ENCODE measurements at places on chromosomes 4 and X.

DNA sequence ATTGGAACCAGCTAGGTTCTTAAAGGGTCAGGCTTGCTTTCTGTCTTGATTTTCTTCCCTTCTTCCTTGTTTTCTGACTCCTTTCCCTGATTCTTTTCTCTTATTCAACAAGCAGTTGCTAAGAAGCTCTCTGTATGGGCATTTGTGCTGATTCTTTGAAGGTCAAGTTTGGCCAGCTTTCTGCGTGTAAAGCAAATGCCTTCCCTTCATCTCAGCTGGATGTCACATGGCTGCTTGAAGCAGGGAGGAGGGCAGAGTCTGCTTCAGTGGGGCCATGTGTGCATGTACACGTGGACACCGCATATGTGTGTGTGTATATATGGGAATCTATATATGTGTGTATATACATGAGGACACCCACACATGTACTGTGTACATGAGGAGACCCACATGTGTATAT lies 139.9 kb upstream of the ATP6AP2 start:
- no peak for DNase-seq

DNA sequence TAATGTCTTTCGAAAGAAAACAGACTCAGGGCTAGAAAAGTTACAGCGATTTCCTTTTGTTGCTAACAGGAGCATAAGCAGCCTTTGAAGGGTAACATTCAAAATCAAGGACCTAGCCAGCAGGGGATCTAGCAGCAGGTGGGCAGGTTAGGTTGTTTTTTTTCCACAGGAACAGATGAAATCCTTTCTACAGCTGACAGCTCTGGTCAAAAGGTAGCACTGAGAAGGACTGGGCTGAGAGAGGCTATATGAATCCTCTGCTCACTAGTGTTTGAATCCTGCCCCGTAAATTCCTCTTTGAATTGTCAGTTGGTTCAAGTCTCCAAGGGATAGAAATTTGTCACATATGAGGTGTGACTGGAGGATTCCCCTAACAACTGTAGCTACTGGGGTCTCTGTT lies 188.2 kb downstream of the SH2D1A start:
- DNase-seq = no peak

DNA sequence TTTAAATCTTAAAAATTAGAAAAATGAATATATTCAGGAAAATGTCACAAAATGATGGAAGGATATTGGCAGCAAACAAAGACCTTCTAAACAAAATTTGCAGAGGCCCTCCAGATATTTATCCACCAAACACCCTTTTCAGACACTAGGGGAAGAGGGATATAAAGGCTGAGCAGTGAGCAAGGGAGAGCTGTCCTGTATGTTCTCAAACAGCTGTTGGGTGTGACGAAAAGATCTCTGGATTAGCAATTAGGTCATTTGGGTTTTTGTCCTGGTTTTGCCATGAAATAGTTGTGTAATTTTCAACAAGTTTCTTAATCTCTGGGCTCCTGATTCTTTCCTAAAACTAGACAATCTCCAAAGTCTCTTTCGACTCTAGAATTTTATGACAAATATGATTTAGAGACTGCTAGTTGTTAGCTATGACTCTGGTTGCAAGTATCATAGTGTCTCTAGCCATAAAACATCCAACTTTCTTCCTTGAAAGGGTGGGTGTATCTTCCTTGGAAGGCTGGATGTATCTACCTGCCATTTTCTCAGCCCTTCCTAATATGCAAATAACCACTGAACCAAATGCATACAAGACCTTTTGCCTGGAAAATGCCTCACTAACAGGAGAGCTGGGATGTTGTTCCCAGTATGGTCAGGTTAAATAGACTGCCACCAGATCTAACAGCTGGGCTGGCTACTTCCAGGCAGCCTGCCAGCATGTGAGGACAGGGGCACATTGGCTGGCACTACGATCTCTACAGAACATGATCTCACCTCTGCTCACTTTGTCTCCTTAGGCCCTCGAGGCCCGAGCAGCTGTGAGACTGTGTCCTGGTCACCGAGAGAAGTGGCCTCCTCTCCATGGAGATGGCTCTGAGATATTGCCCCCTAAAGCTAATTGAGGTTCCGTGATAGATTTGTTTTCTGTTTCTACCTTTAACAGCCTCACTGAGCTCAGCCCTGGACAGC lies 225.5 kb upstream of the JADE1 start:
- no peak for DNase-seq

- DNase-seq = no peak
Observed at GRCh38 chr4:120589787-120590186, 332.7 kb downstream of the PRDM5 start.

DNA sequence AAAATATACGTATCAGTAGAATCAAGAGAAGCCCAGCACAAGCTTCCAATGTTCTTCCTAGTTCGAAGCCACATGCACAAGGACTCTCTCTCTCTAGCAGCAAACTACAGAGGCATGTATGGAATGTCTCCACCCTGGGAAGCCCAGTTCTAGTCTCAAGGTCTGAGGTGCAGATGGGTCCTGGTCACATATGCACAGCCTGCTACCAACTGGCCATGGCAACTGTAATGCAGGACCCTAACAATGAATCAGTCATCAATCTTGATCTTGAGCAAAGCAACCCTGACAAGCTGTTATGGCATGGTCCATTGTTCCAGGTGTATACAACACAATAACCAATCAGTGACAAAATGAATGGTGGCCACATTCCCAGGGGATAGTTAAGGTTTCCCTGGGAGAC lies 55.8 kb downstream of the MBNL3 start:
- no peak for DNase-seq

DNA sequence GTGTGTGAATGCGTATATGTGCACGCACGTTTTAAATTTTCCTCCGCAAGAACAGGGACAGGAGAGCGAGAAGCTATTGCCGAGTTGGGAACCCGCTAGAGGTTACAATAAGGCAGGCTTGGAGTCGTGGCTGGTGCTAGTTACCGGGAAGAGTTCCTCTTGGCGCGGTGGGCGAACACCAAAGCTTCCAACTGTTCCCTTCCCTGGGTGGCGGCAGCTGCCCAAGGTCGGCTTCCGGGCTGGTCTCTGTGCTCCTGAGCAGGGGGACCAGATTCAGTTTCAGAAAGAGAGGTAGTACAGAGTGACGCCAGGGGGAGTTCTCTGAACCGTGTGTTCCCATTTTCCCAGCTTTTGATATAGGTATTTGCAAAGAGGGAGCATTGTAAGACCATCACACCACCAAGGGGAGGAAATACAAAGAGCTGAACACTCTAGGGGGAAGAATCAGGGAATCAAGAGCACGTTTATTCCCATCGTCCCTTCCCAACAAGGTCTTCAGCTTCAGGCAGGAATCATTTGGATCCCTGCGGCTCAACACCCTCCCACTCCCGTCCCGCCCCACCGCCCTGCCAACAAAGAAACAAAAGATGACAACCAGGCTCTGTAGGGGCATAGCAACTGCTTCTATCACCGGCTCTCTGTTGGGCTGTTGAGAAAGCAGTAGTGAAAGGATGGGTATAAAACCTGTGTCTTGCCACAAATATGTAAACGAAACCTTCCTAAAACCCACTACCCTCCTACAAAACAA lies 113.6 kb upstream of the TEX13C start:
- DNase-seq = no peak

GRCh38 chrX:39443240-39443639 lies 642.0 kb downstream of the MID1IP1 start:
- no peak for DNase-seq

- no peak for DNase-seq
Observed at GRCh38 chrX:11352296-11352741, 59.1 kb downstream of the AMELX start.

- DNase-seq = no peak
Observed at GRCh38 chrX:154486052-154486395, 391 bp downstream of the UBL4A start.

- DNase-seq = no peak
Observed at GRCh38 chr4:35966566-35966965, 277.7 kb downstream of the ARAP2 start.

DNA sequence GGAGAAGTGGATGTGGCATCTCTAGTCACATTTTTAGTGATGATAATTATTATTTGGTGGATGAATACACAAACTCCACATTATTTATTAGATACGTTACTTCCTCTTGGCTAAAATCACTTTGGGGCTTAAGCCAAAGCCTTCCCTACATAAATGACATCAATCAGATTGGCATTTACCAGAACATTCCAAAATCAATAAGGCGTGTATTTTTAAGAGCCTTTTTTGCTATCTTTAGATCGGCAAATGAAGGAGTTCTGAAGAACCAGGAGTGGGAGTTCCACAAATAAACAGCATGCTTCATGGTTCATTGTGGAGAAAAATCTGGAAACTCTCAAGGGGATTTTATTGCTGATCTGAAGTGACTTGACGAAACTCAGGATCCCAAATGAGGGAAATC lies 89.7 kb downstream of the AMELX start:
- DNase-seq = no peak

- no peak for DNase-seq
Observed at GRCh38 chr4:1219566-1219950, 29.4 kb downstream of the CTBP1 start.

DNA sequence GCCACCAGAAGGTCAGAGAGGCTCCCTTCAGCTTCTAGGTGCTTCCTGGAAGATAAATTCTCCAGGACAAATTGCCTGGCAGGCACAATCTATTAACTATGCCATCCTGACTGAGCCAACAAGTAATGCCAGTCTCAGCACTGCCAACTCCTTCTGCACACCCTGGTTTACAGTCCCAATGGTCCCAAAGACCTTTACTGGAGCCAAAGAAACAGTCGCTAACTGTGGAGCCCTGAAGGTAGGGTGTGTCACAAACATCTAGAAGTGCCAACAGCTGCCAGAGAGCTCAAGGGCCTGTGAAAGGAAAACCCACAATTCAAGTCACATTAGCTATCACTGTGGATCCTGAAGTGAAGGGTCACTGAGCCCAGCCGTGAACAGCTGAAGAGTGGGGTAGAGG lies 34.9 kb upstream of the CITED1 start:
- no peak for DNase-seq

- DNase-seq = no peak
Observed at GRCh38 chr4:80309294-80310004, 26.1 kb upstream of the CFAP299 start.

GRCh38 chrX:71669492-71669891 lies 2.1 kb downstream of the LOC101059915 start:
- no peak for DNase-seq

GRCh38 chr4:25552580-25553271 lies 102.9 kb upstream of the SLC34A2 start:
- no peak for DNase-seq

DNA sequence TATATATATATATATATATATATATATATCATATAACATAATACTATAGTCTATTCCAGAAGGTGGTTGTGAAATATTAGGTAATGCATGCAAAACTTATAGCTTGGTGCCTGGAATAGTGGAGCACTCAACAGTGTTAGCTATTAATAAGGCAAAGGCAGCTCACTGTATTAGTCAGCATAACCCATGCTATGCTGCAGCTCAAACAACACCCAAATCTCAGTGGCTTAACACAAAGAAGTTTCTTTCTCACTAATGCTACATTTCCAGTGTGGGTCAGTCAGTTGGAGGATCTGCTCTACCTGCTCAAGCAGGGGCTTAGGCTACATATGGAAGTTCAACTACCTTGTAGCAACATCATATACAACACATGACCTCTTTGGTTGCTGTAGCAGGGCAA lies 5.2 kb upstream of the RPGR start:
- DNase-seq = no peak

GRCh38 chr4:164509951-164510350 lies 244.0 kb upstream of the SMIM31 start:
- DNase-seq = no peak

DNA sequence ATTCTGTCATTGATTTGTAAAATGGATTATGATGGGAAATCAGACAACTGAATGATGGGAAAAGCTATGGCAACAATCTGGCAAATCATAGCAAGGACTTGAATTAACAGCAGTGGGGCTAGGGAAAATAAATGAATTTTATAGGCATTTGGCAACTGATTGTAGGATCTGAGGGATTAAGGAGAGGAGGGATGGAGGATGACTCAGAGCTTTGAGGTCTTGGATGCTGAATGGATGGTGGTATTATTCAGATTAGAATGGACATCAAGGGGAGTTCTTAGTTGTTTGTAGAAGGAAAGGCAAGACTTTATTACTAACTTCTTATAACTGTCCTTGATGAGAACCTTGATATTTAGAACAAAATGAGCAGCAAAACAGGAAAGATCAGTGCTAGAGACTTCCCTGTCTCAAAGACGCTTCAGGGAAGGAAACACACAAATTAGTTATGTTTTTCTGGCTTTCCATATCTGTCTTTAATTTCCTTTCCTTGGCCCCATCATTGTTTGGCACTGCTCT lies 51.4 kb upstream of the HHIP start:
- no peak for DNase-seq

- no peak for DNase-seq
Observed at GRCh38 chr4:153409412-153409811, 56.7 kb upstream of the TMEM131L start.

DNA sequence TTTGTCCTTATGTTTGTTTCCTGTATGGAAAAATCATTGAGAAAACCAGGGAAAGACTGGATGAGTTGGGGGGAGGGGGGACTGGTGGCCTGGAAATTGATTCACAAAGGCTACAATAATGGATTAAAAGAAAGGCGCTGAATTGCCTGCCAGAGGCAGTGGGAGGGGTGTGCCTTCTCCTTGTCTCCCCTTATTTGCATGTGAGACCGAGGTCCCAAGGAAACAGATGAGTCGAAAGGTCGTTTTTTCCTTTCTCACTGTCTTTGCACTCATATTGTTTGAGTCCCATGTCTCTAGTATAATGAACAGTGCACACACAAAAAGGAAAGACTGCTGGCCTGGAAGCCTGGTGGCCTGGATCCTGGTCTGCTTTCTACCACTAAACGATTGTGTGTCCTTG lies 86.6 kb upstream of the ZDHHC15 start:
- no peak for DNase-seq

DNA sequence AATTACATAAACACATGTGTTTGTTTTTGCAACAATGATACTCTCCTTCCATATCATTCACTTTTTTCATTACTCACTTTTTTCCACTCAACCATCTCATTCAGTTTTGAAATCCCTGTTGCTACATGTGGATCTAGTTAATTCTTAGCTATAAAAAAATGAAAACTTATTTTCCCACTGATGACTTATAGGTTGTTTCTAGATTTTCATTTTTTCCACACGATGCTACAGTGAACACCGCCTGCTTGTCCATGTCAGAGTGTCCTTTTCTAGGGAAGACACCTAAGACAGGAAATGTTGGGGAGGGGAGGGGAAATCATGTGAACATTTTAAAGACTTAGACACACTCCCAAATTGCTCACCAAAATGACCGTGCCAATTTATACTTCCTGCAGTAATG lies 70.2 kb downstream of the SUPT20HL2 start:
- no peak for DNase-seq

GRCh38 chrX:19577181-19577810 lies 62.0 kb upstream of the MAP3K15 start:
- no peak for DNase-seq

- DNase-seq = no peak
Observed at GRCh38 chr4:120447774-120448173, 381.1 kb upstream of the MAD2L1 start.

DNA sequence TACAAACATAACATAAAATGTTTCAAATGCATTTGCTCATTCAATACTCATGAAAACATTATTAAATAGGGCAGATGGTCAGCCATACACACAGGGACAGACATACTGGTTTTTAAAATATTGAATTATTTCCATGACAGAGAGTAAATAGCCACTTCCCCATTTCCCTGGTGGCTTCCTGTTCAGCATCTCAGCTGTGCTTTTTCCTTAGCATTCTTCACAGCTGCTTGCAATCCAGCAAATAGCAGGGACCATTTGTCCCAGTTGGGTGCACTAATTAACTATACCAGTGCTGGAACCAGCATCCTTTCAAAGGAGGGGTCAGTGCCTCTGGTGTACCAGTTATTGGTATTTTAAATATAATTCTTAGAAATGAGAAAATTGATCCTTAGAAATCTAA lies 964.7 kb downstream of the RAB28 start:
- DNase-seq = no peak

GRCh38 chrX:131305926-131306325 lies 16.8 kb upstream of the IGSF1 start:
- no peak for DNase-seq

Data from stimulated activated CD4-positive, alpha-beta T cell treated with anti-CD3 and anti-CD28 coated beads, Interleukin-15, amount 100 ng/mL, for 1 hour (primary cell).